Ascending aorta (tissue), 2 donors: ENCODE measurements at places on chromosomes 16 and 17.

GRCh38 chr17:10064536-10064935 lies 133.9 kb downstream of the GAS7 start:
- no peak for DNase-seq

DNA sequence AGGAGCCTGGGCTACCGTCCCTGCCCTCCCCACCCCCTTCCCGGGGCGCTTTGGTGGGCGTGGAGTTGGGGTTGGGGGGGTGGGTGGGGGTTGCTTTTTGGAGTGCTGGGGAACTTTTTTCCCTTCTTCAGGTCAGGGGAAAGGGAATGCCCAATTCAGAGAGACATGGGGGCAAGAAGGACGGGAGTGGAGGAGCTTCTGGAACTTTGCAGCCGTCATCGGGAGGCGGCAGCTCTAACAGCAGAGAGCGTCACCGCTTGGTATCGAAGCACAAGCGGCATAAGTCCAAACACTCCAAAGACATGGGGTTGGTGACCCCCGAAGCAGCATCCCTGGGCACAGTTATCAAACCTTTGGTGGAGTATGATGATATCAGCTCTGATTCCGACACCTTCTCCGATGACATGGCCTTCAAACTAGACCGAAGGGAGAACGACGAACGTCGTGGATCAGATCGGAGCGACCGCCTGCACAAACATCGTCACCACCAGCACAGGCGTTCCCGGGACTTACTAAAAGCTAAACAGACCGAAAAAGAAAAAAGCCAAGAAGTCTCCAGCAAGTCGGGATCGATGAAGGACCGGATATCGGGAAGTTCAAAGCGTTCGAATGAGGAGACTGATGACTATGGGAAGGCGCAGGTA lies 762 bp downstream of the CDK12 start:
- DNase-seq: peak; percentile 68

- no peak for DNase-seq
Measured at GRCh38 chr16:23909792-23910418, 74.1 kb downstream of the PRKCB start.

DNA sequence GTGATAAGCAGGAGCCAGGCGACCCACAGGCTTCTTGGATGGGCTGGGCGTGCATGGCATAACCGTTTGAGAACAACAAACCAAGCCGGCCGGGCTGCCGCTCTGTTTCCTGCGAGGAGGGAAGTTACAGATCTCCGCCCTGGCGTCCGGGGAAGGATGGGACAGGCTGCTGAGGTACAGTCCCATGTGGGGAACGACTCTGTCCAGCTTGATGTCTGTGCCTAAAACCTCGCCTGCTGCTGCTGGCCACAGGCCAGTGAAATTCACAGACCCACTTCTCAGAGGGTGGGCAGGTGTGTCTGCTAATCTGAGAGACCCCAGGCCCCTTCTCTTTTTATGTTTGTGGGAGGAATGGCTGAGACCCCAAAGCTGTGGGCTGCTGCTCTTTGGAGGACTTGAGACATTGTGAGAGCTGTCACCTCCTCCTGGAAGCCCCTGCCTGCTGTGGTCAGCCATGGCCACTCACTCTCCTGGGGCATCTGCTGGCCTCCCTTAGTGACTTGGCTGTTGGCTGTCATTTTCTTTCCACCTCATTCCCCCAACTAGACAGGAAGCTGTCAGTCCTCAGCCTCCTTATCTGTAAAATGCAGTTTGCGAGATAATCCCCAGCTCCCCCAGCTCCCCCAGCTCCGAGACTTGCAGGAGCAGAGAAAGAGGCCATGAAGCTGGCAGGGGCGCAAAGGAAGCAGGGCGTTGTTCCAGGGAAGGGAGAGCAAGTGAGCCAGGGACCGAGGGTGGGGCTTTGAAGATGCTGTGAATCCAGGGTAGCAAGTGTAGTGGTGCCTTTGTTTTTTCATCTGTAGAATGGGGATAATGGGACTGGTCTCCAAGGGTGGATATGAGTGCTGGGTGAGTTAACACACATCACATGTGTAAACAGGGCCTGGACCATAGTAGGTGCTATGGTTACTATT lies 51.0 kb downstream of the CMIP start:
- no peak for DNase-seq

DNA sequence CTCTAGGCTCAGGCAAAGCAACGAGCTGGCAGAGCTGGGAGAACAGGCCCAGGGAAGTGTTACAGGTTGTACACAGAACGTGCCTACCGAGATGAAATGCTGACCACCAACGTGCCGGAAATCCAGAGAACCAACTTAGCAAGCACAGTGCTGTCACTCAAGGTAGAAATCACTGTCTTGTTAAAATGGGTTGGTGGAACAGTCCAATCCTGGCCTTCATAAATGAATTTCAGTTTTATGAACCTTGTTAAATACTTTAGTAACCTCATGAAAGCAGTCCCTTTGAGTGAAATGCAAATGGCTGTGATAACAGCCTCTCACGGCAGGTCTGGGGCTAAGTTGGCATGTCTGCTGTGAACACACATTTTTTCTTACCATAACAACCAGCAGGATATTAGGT lies 29.0 kb downstream of the ETV4 start:
- DNase-seq: no peak

GRCh38 chr17:58575511-58575910 lies 61.1 kb upstream of the MTMR4 start:
- DNase-seq: no peak

DNA sequence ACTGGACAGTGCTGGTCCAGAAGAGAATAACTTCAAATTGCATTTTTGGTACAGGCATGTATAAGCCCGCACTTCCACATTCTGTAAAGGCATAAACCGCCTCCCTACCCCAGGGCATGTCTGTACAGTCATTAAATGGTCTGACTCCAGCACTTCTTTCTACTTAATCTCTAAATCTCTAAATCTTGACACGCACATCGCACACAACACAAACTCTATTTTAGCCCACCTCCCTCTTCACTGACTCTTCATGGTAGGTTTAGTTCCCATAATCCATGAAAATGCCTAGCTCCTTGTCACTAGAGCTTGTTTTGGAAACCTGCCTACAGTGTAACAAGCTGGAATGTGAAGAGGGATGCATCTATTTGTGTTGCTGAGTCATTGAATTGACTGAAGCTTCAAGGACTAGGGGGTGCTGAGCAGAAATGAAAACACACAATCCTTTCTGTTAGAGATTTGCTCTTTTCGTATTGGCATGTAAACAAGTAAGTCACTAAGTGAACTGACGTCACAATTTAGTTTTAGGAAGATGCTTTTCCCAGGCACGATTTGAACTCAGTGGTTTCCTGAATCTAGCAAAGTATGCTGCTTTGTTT lies 1.6 kb upstream of the DUSP14 start:
- no peak for DNase-seq

GRCh38 chr16:77273-77806 lies 685 bp upstream of the MPG start:
- DNase-seq: peak; percentile 81

DNA sequence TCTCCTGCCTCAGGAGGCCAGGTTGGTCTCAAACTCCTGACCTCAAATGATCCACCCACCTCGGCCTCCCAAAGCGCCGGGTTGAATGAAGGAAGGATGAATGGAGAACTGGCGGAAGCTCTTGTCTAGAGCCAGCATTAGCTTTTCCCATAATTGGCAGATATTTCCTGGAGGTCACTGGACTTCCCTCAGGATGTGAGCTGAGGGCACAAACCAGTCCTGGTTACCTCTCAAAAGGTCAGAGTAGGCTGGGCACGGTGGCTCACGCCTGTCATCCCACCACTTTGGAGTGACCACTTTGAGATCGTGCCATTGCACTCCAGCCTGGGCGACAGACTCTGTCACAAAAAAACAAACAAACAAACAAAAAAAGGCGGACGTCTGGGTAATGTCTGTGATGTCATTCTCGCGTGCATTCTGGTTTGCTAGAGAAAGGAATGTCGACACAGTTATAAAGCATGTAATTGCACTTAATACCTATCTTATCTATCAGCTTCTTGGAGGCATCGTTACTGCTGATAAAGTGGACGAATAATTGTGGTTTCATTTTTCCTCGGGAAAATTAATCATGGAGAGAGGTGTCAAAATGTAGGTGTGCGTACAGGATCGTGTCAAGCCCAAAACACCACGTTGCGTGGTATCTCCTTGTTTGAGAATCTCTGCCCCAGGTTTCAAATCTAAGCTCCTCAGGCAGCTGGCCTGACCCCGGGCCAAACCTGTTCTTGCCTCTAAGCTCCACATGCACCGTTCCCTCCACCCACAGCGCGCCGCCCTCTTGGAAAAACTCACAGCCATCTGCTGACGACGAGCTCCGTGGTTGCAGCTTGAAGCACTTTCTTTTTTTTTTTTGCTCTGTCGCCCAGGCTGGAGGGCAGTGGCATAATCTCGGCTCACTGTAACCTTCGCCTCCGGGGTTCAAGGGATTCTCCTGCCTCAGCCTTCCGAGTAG lies 6.4 kb upstream of the CRK start:
- DNase-seq: no peak

- no peak for DNase-seq
Measured at GRCh38 chr17:43812396-43813265, 20.3 kb downstream of the MPP3 start.

GRCh38 chr17:63696381-63696961 lies 3.5 kb downstream of the LIMD2 start:
- DNase-seq: no peak

DNA sequence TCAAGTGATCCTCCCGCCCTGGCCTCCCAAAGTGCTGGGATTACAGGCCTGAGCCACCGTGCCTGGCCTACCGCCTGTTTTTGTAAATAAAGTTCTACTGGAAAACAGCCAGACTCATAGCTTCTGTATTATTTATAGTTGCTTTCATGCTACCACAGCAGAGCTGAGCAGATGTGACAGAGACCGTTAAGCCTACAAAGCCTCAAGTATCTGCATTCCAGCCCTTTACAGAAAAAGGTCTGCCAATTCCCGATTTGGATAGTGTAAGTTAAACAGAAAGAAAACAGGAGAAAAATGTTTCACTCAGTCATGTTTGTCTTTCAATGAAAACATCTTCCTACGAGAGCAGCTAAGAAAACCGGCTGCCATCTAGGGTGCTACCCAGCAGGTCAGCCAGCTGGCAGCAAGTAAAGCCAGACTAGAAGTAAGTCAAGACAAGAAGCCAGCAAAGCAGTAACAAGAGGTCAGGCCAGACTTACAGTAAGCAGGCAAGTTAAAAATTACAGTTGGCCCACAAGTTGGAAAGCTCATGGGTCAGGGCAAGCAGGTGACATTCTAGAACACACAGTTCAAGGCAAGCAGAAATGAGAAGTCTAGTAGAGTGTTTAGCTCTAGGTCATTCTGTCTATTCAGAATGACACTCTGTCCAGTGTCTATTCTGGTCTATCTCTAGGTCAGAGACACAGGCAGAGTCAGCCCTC lies 17.7 kb downstream of the NCBP3 start:
- no peak for DNase-seq

DNA sequence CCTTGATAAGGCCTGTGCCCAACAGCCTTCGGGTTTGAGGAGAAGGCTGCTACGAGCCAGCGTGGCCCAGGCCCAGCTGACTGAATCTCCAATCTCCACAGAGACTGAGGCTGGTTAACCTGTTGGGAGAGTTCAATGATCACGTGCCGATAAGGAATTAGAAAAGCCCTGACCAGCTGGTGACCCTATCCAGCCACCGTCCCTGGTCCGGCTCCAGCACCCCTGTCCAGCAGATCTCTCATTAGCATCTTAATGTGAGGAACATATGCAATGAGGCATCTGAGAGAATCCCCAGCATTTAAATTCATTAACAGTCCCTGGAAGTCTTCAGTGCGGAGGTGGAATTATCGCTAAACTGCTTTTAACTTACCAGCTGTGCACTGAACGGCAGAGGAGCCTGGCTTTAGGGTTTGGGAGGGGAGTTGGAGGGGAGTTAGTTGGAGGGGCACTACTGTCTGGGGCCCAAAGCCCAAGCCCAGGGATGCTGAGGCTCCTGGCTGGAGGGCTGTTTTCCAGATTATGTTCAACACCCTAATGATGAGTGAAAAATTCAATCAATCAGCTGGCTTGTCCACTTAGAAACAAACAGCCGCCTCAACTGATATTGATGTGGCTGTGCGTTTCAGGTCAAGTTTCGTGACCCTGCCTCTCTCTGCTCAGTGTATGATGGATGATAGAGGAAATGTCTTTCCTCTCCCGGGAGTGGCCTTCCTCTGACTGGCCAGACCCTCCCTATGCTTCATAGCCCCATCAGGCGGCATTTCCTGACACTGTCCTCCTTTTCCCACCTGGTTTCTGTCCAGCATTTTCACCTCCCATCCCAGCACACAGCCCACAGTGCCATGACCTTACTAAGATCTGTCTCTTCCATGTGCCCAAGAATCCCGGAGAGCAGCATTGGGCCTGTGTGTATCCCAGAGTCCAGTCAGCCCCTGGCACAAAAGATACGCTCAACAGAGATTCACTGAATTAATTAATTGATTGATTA lies 184.5 kb downstream of the CCT6B start:
- no peak for DNase-seq
